Gastroesophageal sphincter (tissue), 4 donors: ENCODE measurements at places on chromosomes 6 and 20.

DNA sequence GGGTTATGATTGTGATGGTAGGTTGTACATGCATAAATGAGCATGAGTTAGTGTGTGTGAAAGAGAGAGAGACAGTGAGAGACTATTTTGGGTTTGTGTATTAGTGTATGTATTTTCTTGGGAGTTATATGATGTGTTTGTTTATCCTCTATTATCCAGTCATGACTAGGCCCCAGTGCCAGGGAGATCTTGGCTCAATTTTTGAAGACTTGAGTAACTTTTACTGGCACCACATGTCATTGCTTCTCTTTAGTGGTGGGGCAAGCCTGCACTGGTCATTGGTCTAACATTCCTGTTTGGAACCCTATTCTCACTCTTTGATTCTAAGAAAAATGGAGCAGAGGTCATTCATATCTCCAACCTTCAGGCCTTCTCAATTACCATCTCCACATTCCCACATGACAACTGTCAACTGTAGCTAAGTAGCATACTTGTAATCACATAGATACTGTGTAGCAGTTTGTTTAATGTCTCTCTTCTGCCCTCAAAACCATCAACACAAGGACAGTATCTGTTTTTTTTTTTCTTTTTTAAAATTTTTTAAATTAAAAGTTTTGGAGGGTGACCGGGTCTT lies 8.8 kb downstream of the L3MBTL1 start:
- no peak for ATAC-seq

DNA sequence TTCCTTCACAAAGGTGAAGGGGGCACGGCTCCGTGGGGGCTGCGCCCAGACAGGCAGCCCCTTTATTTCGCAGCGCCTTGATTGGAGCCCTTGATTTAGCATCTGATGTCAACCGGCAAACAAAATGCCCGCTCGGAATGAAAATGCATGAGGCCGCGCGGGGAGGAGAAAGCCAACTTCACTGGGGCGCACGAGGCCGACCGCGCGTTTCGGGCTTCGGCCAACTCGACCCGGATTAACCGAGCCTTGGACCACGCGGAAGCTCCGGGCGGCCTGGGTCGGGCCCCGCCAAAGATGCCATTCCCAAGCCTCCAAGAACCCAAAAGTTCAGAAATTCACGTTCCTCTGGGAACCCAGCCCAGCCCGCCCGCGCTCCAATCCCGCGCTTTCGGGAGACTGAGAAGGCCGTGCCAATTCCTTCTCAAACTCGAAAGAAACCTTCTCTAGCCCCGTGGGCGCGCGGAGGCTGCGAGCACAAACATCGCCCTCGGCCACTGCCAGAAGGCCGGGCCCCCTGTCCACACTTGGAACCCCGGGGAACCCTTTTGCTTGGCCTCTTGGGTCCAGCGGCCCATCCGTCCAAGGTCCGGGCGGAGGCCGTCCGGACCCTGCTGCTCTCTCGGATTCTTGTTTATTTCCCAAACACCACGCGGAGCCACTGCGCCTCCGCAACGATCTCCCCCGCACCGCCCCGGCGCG lies 879 bp upstream of the INSM1 start:
- ATAC-seq: no peak

DNA sequence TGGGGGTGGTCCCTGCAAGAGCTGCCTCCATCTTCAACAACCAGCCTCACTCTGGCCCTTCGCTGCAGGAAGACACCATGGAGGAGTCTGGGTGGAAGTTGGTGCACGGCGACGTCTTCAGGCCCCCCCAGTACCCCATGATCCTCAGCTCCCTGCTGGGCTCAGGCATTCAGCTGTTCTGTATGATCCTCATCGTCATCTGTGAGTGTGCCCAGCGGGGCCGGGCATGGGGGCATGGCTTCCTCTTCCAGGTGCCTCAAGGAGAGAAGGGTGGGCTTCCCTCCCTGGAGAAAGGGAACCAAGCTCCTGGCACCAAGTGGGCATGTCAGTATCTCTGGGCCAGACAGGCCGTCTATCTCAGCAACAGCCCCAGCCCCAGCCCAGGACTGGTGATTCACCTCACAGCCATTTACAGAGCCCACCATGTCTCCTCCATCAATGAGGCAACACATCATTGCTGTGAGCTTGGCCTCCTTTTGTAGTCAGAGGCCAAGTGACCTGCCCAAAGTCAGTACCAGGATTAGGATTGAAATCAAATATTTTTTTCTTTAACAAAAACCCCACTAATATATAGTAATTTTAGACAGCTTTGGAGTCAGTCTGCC lies 40.2 kb downstream of the TM9SF4 start:
- no peak for ATAC-seq

- no peak for ATAC-seq
Measured at GRCh38 chr6:45590696-45591184, 213.0 kb upstream of the SUPT3H start.

GRCh38 chr6:88179692-88180091 lies 13.5 kb upstream of the CNR1 start:
- no peak for ATAC-seq

DNA sequence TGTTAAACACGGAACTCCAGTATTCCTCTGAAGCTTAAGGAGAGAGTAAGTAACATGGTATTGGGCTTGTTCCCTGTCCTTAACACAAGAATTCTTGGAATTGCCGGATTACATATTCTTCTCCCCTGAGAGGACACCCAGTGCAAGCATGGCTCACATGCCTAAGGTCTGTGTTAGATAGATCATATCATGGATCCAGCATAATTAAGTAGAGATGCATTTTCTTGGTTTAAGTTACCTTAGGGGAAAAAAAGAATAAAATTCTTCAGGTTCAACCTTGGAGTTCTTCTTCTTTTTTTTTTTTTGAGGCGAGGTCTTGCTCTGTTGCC lies 53.9 kb downstream of the AKAP12 start:
- ATAC-seq: no peak

DNA sequence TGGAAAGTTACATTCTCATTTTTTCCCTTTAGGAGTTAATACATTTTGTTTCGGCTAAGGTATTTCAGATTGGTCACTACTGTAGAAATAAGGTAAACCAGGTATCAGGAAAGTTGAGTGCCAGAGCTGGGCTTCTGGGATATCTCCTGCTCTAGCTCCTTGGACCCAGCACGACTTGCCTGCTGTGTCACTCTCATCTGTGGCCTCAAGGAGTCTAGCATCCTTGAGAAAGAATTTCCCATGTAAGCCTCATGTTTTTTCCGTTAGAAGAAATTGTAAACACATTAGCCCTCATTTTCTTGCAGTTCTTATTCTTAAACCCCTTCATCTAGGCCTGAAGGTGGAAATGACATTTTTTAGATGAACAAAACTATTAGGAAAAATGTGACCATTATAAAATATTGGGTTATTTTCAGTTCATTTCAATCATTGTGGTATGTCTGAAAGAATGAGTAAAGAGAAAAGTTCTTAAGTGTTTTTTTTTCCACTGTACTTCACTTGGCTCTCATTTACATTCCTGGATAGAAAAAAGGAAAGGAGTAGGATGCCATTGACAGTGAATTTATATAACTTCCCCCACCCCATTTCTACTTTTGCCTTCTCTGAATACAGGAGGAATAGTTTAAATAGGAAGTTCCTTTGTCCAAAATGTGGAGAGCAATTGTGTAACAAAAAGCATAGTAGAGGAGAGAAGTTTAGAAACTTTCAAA lies 46.7 kb downstream of the CD2AP start:
- ATAC-seq: no peak

DNA sequence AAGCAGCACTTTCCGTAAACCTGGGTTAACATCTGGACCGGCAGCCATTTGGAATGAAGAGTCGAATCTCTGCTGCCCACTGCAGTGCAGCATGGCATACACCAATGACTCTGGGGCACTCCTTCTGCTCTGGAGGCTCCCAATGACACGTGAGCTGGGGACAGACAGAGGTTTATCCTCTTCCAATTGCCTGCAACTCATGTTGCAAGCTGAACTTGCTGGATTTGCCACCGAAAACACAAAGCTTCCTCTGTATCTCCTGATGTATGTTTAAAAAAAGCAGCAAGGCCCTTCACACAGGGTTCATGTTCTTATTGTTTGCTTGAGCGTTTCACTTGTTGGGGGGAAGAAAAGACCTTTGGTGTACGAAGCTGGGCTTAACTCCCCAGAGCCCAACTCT lies 10.8 kb downstream of the NCOA5 start:
- ATAC-seq: no peak

DNA sequence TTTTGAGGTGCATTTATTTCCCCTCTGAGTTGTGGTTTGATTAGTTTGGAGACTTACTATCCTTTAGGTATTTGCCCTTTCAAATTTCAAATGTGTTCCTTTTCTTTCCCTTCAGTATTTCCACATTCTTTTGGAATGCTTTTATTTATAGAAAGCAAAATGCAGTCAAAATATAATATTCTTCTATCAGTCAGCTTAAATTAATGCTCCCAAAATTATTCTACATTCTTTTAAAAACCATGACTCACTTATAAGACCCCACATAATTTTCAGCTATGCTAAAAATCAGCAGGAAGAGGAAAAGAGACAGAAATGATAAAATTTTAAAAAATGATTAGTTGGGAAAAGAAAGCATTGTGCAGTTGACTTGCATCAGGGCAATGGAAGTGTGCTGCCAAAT lies 180.0 kb upstream of the SMLR1 start:
- ATAC-seq: no peak

DNA sequence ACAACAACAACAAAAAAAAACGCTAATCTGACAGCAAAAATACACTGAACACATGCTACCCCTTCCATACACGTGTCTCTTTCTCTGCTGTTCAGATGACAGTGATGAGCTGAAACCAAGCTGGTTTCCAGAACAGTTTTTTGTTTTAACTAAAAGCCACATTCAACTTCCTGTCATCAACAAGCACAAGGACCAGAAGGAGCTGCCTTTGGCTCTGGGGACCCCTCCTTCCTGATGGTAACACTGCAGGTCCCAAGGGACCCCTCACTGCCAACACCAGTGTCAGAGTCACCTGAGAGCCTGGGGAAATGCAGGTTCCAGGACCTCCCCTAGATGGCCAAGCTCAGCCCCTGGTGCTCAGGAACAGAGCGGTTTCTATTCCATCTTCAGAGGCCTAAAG lies 6.0 kb downstream of the CST7 start:
- no peak for ATAC-seq

DNA sequence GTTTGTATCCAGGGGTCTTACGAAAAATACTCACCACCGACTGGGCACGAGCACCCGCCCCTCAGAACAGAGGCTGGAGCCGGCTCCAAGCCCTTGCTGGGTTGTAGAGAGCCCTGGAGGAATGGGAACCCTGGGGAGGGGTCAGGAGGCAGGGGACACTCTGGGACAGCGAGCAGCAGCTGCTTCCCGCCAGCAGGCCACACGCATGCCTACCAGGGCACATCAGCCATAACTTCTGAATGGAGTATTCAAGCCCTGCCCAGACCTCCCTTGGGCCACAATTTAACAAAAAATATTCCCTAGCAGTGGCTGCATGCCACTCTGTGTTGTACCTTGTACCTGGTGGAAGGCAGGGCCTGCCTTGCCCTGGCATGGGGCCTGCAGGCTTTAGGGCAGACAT lies 31.6 kb upstream of the CD93 start:
- no peak for ATAC-seq

- ATAC-seq: no peak
Measured at GRCh38 chr6:70563530-70563929, 3.2 kb upstream of the SDHAF4 start.

GRCh38 chr20:34047917-34048316 lies 54.2 kb downstream of the RALY start:
- no peak for ATAC-seq

GRCh38 chr6:13411484-13411883 lies 75.9 kb downstream of the GFOD1 start:
- ATAC-seq: no peak

- ATAC-seq: no peak
Measured at GRCh38 chr20:63481503-63481902, 9.0 kb upstream of the KCNQ2 start.

DNA sequence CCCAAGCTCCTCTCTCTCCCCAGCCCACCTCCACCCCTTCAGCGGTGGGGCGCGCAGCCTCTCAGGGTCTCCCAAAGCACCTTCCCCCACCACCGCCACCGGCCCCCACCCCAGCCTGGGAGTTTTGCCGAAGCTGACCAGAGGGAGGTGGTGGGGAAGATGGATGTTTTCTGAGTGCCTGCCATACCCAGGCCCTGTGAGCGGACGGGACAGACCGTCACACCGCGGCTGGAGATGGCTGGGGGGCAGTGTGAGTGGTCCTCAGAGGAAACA lies 5.7 kb downstream of the C20orf204 start:
- no peak for ATAC-seq

- ATAC-seq: no peak
Measured at GRCh38 chr20:36421641-36422040, 115.5 kb downstream of the DLGAP4 start.
